ENCODE measurements at places on chromosomes 3 and 15. TPM values are rescaled to one million over a fixed set of nuclear protein-coding genes. Genes with fewer than 3 reads are reported as not detected.

Gene GOLGA8K
- not detected for total RNA-seq

Gene LRRC34
- 8.3 TPM for total RNA-seq

Gene LMAN1L
- total RNA-seq = not detected

Gene NRROS
- 7.6 TPM for total RNA-seq

Gene APBA2
- total RNA-seq = 15.9 TPM

Gene TMEM212
- total RNA-seq = not detected

Gene NANOGP8
- total RNA-seq = 1.7 TPM

Gene TRIM69
- total RNA-seq = 17.5 TPM

Gene PYGO1
- 13.1 TPM for total RNA-seq

Gene PCSK6
- total RNA-seq = 13.4 TPM

Gene CRELD1
- 43.0 TPM for total RNA-seq

Gene CPA3
- 1.6 TPM for total RNA-seq

Gene PLSCR1
- total RNA-seq = 82.3 TPM

Gene TP63
- 2.9 TPM for total RNA-seq

Gene CHRD
- 32.6 TPM for total RNA-seq

Gene CFAP100
- total RNA-seq = 0.93 TPM

Gene WDR93
- 1.6 TPM for total RNA-seq

Gene NCBP2
- 37.2 TPM for total RNA-seq

Gene PLAAT1
- total RNA-seq = 4.0 TPM

Gene PLA1A
- 3.9 TPM for total RNA-seq

Gene CRYBG3
- total RNA-seq = 31.4 TPM

Gene MORC1
- total RNA-seq = 0.35 TPM

Gene SH3GL3
- total RNA-seq = 4.3 TPM

Gene PRRT3
- total RNA-seq = 3.3 TPM

Gene BOC
- total RNA-seq = 40.6 TPM

Gene TRA2B
- total RNA-seq = 205 TPM

Gene STXBP5L
- total RNA-seq = 0.12 TPM

Gene IQCB1
- total RNA-seq = 29.4 TPM

Gene MFAP1
- total RNA-seq = 21.5 TPM

Gene LRTM1
- total RNA-seq = 16.1 TPM

Gene FBXO40
- 1.5 TPM for total RNA-seq

Gene DAZL
- total RNA-seq = not detected

Gene RAMAC
- 25.6 TPM for total RNA-seq

Gene GPR87
- 0.12 TPM for total RNA-seq

Gene HYAL3
- total RNA-seq = 3.7 TPM

Gene GAP43
- total RNA-seq = 1.1 TPM

Gene SLC2A2
- total RNA-seq = 15.0 TPM

Gene CDC25A
- 6.4 TPM for total RNA-seq

Gene RAD18
- 13.9 TPM for total RNA-seq

Gene ATP13A5
- total RNA-seq = not detected

Gene GOLGA6L7
- not detected for total RNA-seq

Gene SLC24A5
- total RNA-seq = 0.18 TPM

Gene GPR176
- 14.4 TPM for total RNA-seq

Gene DNAH12
- 0.41 TPM for total RNA-seq

Gene PRSS50
- total RNA-seq = 0.99 TPM

Gene FSD2
- total RNA-seq = 9.6 TPM

Gene CPN2
- total RNA-seq = 0.12 TPM

Gene MTHFS
- total RNA-seq = 22.2 TPM

Gene SPG21
- 79.1 TPM for total RNA-seq

All from metanephros (tissue), 2 donors.